ENCODE measurements at places on chromosomes 2 and 18.
A peak's percentile ranks its signal among the peaks of the same experiment; 100 is the strongest.

GRCh38 chr18:13425357-13426091, 207.0 kb downstream of the LDLRAD4 start:
- DNase-seq = no peak

DNA sequence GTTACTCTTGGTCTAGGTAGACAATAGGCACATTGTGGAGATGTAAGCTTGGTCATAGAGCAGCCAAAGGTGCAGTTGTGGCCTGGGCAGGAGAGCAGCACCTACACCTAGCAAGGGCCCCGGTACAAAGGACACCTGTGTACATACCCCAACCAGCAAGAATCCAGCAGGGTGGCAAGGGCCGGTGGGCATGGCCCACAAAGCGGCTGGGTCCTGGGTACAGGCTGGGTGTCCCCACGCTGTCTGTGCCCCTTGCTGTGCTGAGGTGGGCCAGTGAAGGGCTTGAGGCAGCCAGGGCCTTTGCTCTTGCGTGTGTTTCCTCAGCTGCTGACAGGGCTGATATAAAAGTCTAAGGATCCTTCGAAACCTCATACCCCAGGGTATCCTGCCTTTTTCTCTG, 501.8 kb downstream of the EIPR1 start:
- DNase-seq = no peak

- DNase-seq = no peak
Observed at GRCh38 chr2:59077981-59078531, 836.9 kb upstream of the FANCL start.

- no peak for DNase-seq
Observed at GRCh38 chr2:108396845-108397244, 19.1 kb downstream of the SULT1C4 start.

DNA sequence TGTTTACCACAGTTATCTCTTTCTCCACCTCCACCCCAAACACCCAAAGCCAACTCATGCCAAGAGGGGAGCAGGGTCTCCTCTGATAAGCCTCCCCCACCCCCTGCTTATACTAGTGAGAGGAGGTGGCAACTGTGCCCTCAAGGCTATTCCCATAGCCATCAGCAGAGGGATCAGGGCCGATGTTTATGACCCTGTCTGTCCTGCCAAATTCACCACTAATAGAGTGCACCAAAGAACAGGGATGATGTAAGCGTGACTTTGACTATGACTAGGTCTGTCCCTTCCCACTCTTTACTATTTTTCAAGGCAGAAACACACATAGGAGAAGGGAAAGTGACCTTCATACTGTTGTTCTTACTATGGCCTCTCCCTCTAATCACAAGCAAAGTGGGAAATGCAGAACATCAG, 74.6 kb downstream of the CLHC1 start:
- DNase-seq = no peak

DNA sequence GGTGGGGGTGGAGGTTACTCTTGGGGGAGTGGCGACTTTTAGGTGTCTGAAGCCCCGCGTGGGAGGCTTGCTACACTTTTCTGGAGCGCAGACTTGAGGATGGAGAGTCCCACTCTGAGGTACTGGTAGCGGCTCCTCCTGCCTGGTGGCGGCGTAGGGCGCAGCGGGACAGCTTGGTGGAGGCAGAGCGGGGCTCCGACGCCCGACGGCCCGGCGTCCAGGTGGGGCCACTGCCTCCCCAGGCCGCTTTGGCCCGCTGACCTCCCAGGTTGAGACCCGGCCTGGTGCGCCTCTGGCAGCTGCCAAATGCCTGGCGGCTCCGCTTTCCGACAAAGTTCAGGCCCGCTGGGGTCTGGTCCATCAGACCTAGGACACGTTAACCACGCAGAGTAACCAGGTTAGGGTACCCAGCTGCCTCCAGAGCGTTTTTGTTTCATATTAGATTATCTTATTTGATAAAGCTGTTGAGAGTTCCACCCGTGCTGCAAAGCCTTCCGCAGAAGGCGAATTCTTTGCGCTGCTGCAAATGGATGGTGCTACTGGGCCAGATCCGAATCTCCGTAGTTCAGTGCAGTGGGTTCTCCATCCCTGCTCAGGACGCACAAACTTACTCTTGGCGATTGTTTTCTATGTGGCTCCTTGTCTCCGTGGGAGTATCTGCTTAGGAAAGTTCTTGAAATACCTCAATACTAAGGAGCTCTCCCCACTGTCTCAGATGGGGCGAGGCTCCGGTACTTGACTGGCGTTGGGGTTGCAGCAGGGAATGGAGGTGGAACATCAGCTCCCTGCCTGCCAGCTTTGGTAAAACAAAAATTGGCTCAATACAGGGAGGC, 405.9 kb downstream of the XIRP2 start:
- no peak for DNase-seq

DNA sequence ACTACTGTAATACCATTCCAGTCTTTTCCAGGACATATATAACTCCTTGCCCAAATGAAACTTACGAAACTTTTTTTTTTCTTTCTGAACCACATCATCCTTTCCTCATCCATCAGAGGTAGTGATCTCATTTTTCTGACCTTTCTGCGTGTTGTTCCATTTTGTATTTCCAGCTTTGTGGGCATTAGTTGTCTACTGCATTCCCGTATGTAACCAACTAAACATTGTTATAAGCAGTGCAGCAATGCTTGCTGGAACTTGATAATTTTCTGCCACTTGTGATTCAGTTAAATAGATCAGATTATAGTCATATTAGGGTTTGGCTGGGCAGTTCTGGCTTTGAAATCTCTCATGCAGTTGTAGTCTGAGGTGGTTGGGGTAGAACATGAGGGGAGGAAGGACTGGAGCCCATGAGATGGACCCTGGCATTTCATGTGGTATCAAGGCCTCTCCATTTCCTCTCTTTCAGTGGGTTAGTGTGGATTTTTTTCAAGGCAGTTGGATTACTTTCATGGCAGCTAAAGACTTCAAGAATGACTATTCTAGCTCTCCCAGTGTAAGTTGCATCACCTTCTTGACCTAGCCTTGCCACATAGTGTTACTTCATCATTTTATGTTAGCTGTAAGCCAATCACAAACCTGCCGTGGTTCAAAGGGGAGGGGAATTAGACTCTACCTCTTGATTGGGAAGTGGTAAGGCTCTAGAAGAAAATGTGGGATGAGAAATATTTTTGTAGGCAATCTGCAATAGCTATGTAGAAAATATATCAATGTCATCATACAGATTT, 80.5 kb downstream of the EHBP1 start:
- DNase-seq = no peak

GRCh38 chr18:54330768-54331548, 26.7 kb downstream of the STARD6 start:
- no peak for DNase-seq

DNA sequence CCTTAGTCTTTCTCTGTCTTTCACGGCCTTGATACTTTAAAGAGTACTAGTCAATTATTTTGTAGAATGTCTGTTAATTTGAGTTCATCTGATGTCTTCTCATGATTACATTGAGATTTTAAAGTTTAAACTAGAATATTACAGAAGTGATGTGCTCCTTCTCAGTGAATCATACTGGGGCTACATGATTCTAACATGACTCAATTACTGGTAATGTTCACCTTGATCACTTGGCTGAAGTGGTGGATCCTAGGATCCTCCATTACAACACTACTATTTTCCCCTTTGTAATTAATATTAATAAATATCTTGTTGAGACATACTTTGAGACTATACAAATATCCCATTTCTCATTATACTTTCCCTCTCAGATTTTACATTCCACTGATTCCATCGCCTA, 148.5 kb downstream of the CAMKMT start:
- DNase-seq = no peak

DNA sequence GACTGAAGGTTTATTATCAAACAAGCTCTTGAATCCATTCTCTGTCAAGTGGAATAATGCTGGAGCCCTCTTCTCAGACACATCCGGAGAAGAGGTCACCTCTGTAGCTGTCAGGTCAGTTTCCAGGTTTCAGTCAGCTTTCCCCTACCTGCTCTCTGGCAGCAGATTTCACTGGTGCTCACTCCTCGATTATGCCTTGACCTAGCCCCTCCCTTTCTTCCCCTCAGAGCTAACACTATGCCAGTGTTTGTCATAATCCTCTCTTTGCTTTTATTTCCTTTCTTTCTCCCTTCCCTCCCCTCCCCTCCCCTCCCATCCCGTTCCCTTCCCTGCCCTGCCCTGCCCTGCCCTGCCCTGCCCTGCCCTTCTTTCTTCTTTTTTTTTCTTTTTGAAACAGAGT, 22.5 kb upstream of the PLEKHM3 start:
- DNase-seq = no peak

GRCh38 chr2:73268830-73269685, 15.2 kb downstream of the FBXO41 start:
- peak; percentile 67 for DNase-seq

DNA sequence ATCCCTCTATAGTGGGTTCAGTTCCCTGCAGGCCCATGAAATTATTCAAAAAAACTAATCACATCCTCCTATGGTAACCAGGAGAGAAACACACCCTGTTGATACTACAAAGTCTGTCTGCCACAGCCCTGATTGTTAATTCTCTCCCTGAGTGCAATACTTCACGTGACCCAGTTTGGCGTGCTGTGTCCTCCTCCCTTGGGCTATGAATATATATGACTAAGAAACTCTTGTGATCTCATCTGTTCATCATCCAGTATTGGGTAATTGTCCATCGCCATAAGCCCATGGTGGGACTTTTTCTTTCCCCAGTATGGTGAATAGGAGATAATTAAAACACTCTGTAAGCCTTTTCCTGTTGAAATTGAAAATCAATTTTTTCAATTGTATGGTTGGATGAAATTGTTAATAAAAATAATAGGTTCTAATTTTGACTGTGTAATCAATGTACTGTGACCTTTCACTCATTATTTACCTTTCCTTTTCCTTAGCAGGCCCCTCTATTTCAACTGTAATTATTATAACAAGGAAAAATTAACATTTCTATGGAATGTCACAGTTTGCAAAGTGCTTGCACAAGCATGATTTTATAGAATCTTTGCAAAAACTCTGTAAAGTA, 1822.6 kb downstream of the SUCLG1 start:
- DNase-seq = no peak

- no peak for DNase-seq
Observed at GRCh38 chr2:151159109-151159662, 102.5 kb downstream of the RBM43 start.

DNA sequence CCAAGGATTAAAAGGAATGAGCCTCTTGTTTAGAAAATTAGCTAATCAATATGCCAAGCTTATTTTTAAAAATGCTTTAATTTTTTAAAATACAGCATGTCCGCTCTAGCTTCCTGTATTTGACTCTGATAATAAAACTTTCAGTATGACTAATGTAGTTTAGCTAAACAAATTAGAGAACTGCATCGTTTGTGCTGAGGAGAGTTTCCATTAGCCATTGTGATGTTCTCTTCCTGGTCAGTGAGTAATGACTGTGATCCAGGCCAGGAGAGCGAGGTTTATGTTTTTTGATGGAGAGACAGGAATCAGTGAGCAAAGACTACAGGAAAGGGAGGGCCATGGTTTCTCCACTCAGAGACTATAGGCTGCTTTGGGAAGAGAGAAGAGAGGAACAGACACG, 237.2 kb upstream of the ETAA1 start:
- no peak for DNase-seq

- DNase-seq = no peak
Observed at GRCh38 chr2:233764264-233764663, 4.2 kb downstream of the UGT1A1 start.

- DNase-seq = no peak
Observed at GRCh38 chr2:107215401-107216350, 329.7 kb upstream of the ST6GAL2 start.

DNA sequence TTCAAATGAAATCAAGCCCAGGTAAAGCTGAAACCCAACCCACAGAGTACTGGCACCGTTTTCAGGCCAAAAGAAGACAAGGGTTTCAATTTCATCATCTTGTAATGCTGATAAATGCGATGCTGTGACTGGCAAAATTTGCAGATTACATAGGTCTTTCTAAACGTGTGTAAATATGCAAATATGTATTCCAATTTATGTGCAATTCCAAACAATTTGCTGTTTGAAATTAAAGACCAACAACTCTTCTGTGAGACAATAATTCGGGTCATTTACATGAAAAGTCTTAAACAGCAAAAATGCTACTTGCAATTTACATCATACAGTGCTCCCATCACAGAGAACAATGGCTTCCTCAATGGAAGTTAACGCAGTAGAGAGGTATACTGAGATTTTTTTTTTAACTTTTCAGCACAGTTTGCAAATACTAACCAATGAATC, 2.8 kb upstream of the ZNF532 start:
- no peak for DNase-seq

DNA sequence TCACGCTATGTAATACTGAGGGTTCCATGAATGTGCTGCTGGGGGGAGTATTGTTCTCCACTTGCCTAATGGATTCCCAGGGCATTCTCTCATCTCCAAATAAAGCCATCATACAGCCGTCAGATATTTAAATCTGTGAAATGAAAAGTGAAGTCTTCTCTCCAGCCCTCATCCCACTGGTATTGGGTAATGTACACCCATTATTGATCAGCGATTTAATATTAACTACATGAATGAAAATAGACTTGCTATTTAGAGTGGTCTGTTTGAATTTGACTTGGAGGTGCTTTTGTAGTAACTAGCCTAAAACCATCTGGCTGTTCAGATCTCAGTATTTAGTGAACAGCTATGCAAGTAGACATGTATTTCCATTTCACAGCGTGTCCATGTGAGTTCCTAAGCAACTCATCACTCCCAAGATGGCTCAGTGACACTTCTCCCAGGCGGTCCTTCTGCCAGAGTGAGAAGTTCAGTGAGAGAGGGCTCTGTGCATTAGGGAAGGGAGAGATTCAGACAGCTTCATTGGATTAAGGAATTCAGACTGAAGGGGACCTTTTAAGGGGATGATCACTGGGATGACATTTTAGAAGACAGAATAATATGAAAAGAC, 140.7 kb downstream of the WDSUB1 start:
- DNase-seq = no peak

DNA sequence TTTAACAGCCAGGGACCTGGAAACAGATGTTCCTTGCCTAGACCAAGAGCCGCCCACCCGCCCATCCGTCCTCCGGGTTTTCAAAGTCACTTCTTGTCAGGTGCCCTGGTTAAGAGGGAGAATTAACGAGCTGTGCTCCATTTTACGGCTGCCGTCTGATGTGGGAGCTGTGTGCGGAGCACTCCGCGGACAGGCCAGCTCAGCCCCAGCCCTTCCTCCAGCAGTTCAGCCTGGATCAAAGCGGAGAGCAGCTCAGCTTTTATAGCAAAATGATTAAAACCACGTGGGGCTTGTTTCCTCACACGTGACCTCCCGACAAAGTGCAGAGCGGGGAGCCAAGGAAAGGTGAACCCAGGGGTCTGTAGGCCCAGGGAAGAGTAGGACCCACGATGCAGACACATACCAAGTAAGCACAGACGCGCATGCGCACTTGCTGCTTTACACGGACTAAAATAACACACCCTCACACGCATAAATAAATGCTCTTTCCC, 46.1 kb upstream of the PKDCC start:
- no peak for DNase-seq

DNA sequence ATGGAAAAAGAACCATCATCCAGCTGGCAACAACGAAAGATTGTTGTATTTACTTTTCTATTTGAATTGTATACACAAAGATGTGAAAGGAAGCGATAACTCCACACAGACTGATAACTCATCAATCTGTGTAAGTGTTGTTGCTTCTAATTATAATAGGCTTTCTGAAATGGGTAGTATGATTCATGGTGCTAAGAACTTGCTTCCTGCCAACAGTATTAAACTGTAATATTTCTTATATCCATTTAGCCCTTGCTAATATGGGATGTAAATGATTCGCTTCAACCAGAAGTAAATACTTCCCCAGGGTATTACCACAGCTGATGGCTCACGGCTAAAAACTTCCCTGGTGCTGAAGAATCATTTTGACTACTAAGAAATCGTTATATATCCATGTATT, 70.2 kb downstream of the TMEM163 start:
- no peak for DNase-seq

All from T-helper 17 cell (primary cell).